ENCODE measurements at places on chromosomes 3 and 15.
A peak's percentile ranks its signal among the peaks of the same experiment; 100 is the strongest.

- DNase-seq = no peak
These were observed 604.3 kb downstream of the FGF12 start for GRCh38 chr3:192122832-192123594.

GRCh38 chr15:74716651-74717050, 8.7 kb downstream of the CYP1A1 start:
- no peak for DNase-seq

- no peak for DNase-seq
These were observed 43.9 kb downstream of the DTWD1 start for GRCh38 chr15:49664716-49665115.

DNA sequence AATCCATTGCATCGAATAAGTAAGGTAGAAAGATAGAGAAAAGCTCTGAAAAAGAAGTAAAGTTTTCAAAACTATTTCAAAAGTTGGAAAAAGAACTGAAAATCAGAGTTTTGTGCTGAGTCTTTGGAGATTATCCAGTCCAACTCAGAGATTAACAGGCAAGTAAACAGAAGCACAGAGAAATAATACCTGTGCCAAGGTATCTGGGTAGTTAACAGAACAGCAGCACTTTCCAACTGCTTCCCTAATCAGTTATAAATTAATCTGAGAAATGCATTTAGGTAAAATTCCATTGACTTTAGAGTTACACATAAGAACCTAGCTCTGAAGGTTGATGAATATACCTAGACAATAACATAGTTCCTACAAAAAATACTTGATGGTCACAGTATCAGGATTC, 355.3 kb downstream of the TBC1D5 start:
- DNase-seq = no peak

- peak; percentile 50 for DNase-seq
These were observed 128.4 kb downstream of the IGF1R start for GRCh38 chr15:98776607-98777281.

DNA sequence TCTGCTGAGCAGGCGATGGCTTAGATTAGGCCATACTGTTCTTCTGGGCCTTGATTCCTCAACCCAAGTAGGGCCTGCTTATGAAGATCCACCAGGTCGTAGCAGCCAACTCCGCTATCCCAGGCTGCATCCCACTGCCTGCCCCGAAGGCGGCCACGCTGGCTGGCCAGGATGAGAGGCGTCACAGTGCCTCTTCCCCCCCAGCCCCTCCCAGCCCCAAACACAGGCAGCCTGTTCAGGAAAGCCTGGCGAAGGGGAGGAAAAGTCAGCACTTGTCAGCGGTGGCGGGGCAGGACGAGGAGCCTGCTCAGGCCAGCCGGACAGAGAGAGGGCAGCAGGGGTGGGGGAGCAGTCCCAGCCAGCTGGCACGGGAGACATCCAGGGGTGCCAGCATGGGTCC, 11.2 kb downstream of the PTH1R start:
- no peak for DNase-seq

- DNase-seq = no peak
These were observed 51.9 kb downstream of the SLITRK3 start for GRCh38 chr3:165144271-165144670.

GRCh38 chr3:188941103-188941502, 230.7 kb upstream of the TPRG1 start:
- DNase-seq = no peak

GRCh38 chr15:64456634-64457108, 3.7 kb upstream of the ZNF609 start:
- peak; percentile 70 for DNase-seq

DNA sequence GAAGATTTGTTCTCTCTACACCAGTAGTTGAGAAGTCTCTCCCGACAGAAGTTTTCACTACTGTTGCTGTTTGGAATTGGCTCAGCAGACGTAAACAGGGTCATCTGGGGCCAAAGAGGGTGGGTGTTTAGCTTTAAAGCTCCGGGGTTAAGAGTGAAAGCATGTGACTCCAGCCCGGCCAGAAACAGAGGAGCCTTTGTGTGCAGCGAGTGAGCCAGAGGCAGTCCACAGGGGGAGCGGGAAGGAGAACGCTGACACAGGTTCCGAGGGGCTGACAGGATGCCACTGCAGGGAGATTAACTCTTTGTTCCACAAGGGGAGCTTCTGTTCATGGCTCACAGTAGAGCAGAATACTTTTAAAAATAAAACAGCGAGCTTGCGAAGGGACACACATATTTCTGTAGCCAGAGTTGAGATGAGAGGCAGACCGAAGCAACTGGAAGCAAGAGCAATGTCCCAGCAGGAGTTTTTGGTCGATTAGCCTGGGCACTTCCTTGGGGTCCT, 26.9 kb downstream of the BMF start:
- peak; percentile 75 for DNase-seq

Data from IMR-90 (cell line).